ENCODE measurements at places on chromosomes 7 and 10.

DNA sequence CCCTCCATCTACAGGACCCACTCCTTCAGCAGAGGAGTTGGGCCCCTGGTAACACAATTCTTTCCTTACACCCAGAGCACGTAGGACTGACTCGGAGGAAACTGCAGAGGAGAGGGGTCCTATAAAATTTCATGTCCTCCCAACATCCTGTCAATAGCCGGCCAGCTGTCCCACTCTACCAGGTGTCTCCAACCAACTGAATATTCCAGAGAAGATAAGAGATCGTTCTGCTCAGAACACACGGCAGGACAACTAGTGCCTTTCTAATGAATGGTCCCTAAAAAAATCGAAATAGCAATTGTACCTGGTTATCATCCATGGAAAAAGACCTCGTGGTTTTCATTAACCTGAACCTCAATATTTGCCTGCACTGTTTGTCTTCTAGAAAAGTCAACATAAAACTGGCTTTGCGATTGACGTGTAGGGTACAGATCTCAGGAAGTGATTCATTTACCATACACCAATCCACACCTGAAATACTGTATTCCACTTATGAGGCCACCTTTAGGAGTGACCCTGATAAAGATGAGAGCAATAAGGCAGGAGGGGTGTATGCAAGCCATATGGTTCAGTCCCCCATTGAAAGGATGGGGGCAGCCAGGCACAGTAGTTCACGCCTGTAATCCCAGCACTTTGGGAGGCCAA, 111.7 kb downstream of the PARP12 start:
- DNase-seq: no peak

GRCh38 chr7:55438757-55439525, 73.8 kb downstream of the LANCL2 start:
- DNase-seq: no peak

GRCh38 chr10:124305131-124305530, 113.6 kb downstream of the OAT start:
- no peak for DNase-seq

GRCh38 chr10:97599272-97599619, 9.7 kb downstream of the C10orf62 start:
- DNase-seq: no peak

DNA sequence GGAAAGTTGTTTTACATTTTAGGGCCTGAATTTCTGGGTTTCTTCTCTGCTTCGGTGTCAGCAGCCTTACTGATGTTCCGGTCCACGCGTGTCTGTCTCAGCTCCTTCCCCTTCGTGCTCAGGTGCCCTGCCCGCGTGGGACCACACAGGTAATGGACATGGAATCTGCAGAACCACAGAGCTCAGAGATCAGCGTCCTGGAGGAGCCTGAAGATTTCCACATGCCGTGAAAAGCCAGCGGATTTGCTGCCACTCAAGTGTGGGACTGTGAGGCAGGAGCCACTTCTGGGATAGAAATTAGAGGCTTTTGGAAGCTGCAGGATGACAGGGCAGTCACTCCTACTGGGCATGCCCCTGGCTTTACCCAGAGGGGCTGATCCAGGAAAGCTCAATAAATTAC, 666.1 kb upstream of the FOXK1 start:
- DNase-seq: no peak

DNA sequence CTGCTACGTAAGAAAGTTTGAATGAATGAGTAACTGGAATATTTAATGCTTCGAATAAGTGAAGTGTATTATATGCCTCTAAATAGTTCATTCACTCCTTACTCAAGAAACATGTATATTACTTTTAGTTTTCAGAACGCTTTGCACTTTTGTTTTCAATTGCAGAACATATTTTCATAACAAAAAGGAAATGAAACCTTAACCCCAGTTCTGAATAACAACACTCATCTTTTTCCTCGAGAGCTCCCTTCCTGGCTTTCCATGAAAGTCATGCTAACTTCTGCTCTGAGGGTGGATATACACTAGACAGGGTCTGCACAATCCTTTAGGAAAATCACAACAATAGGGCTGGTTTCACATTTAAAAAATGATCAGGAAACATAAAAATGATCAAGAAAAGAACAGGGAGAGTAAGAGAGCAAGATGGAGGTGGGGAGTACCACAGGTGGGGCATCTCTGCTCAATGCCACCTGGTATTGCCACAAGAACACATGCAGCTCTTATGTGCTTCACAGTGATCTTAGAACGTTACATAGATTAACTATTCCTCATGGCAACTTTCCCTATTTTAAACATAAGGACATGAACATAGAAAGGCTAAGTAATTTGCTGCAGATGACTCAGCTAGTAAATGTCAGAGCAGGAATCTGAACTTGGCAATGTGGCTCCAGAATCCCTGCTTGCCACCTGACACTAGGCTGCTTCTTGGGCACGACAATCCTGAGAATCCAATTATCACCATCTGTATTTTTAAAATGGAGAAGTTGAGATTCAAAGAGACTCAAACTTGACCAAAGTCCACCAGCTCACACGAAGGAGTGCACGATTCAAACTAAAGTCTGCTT, 219.5 kb upstream of the AOAH start:
- DNase-seq: no peak

DNA sequence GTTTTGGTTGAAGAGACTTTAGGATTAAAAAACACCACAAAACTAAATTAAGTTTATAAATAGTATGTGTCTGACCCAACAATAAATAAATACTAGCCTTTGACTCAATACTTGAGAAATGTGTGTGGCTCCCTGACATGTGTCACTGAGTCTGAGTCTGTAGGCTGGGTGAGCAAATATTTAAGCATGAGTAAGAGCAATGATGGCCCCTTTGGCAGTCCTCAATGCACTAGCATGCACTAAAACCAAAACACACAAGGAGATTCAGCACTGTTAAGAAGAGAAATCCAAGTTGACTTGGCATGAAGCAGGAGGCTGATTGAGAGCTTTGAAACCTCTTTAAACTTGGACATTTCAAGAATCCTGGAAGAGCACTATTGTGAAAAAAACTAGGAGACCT, 37.1 kb downstream of the CCDC71L start:
- DNase-seq: no peak

DNA sequence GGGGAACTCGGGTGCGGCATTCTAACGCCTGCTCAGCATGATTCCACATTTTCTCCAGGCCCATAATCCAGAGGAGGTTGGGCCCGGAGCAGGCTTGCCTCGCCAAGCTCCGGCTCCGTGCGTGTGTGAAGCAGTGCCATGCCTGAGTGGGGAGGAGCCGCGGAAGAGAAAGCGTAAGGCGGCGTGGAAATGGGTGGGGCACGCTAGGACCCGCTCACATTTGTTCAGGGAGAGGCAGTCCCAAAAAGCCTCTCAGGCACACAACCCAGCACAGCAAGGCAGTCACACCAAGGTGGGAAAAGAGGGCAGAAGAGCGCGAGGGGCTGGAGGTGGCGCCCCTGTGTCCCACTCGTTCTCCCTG, 695 bp upstream of the VDAC2 start:
- peak; percentile 82 for DNase-seq

DNA sequence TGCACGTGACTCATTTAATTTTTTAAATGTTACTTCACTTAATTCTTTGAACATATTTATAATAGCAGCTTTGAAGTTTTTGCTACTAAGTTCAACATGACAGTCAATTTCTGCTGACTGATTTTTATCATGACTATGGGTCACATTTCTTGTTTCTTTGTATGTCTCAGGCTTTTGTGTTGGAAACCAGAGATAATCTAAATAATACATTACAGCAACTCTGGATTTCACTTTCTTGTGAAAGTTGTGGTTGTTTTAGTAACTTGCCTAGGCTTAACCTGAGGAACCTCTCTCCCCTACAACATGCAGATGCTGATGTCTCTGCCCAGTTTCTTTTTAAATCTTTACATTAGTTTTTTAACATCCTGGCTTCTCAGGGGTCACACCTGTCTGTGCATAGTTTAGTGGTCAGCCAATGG, 180.8 kb downstream of the CCDC71L start:
- no peak for DNase-seq

DNA sequence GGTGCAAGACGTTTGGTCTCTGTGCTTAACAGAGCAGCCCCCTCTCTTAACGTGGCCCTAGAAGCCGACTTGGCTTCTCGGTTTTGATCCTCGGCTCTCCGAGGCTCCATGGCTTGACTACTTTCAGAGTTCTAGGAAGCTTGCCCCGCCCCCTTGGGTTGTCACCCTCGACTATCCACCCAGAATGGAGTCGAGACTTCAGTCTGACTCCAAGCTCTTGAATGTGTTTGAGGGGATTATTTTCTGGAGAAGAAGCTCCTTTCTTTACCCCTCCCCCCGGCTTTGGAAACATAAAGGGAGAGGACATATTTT, 448 bp downstream of the SEC24C start:
- peak; percentile 73 for DNase-seq

- DNase-seq: no peak
Observed at GRCh38 chr10:104018471-104018870, 51.5 kb downstream of the SLK start.

DNA sequence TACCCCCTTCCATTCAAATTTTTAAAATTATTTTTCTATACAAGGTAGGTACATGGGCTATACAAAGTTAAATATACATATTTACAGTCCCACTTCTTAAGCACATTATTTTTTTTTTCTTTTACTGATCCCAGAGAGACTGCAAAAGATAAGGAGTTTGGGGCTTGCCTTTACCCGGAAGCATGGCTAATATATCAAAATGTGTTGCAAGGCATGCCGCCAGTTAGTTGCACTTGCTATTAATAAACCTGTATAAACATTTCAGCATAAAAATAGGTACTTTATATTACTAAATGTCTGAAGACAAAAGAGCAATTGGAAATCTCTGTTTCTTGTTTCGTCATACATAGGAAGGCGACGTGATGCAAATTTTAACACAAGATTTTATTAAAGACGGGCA, 21.5 kb upstream of the PDLIM1 start:
- DNase-seq: no peak

DNA sequence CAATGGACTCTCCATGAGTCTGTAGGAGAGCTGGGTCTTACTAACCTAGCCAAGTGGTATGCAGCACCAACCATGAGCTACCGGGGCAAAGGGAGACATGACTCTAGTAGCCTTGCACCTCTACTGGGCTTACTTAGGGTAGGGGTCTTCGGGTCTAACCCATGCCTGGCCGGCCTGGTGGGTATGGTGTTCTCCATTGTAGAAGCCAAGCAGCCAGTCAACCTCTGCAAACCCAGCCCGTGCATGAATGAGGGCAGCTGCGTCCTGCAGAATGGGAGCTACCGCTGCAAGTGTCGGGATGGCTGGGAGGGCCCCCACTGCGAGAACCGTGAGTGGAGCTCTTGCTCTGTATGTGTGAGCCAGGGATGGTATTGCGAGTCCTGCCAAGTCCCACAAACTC, 51.0 kb downstream of the VWA2 start:
- no peak for DNase-seq

GRCh38 chr10:17229717-17229966, 1.6 kb downstream of the VIM start:
- DNase-seq: no peak

DNA sequence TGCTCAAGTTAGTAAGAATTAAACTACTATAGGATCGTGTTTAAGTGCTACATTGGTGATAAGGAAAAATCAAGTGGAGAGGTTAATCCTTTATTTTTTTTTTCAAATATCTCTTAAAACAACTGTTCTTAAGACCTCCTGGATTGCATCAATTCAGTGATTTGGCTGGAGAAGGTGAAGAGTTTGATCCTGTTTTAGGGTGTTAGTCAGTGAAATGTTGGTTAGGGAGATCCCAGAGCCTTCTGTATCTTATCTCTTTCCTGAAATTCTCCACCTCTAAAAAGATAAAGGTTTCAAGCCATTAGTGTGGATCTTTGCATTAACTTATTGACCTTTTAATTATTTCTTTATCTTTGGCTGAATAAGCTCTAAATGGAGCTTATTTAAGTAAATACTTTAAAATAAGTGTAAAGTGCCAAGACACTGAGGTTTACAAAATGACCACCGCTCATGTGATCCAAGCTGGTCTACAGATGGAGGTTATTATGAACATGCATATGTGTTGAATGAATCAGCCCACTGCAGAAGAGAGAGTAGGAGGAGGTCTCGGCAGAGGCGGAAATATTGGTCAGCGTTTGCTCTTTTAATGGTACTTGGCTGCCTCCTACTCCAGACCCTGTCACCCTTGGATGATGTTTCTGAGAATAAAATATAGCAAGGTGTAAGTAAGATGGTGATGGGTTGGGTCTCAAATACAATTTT, 51.8 kb upstream of the BMPER start:
- DNase-seq: no peak
